Activated naive CD4-positive, alpha-beta T cell treated with anti-CD3 and anti-CD28 coated beads, Interleukin-2, amount 10 ng/mL, durations not matched to agents 7 days and 5 days (primary cell): ENCODE measurements at places on chromosomes 7 and 10.
A peak's percentile ranks its signal among the peaks of the same experiment; 100 is the strongest.

DNA sequence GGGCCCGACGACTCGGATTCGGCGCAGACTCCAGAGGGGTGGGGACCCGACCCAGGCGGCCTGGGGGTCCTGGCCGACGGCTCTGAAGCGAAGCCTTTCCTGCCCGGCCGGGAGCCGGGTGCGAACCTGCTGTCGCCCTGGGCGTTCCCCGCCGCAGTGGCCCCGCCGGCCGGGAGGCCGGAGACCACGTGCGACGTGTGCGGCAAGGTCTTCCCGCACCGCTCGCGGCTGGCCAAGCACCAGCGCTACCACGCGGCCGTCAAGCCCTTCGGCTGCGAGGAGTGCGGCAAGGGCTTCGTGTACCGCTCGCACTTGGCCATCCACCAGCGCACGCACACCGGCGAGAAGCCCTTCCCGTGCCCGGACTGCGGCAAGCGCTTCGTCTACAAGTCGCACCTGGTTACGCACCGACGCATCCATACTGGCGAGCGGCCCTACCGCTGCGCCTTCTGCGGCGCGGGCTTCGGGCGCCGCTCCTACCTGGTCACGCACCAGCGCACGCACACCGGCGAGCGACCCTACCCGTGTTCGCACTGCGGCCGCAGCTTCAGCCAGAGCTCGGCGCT lies 15.4 kb downstream of the ZNF316 start:
- no peak for DNase-seq

- DNase-seq, result peak; percentile 42
These were observed 825 bp downstream of the RAB11FIP2 start for GRCh38 chr10:118045837-118046394.

DNA sequence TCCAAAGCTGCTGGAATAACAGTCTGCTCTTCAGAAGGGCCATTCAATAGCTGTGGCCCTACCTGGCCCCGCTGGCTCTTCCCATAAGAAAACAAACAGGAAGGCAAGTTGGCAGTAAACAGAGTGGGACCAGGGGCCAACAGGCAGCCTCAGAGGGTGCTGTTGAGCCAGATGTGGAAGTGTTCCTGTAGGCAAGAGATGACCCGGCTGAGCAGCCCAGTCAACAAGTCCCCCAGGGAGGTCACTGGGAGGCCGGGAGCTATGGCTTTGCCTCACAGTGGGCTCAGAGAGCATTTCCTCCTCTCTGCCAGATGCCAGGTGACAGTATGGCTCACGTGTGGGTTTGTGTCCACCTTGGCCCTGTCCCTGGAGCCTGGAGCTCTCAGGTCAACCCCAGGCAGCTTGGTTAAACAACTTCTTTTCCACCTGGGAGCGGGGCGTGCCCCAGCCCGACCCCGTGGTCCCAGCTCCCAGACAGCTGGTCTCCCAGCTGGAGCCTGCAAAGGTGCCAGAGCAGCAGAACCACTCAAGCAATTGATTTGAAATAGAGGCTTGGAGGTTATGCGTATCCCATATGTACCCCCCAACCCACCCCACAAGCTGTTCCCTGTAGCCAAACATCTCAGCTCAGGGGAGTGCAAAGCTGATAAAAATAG lies 33.8 kb upstream of the LOXL4 start:
- no peak for DNase-seq

GRCh38 chr7:91064938-91065337 lies 199.3 kb upstream of the FZD1 start:
- no peak for DNase-seq

- no peak for DNase-seq
These were observed 14.1 kb upstream of the SUN1 start for GRCh38 chr7:818031-818699.

- no peak for DNase-seq
These were observed 130.0 kb downstream of the PLXNA4 start for GRCh38 chr7:132446260-132446659.

DNA sequence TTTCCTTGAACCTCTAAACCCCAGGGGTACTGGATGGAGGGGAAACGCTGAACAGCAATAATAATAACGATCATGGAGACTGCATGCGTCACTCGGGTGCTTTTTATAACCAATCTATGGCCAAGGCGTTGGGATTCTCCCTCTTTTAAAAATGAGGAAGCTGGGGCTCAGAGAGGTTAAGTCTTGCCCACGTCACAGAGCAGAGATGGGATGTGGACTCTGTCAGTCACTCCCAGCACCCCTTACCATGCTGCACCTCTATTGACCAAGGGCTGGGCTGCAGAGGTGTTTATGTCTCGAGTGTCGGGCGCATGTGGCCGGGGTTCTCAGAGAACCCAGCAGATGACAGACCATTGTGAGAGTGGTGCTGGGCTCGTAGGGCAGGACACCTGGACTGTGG lies 129.9 kb downstream of the CDH23 start:
- DNase-seq, result no peak

DNA sequence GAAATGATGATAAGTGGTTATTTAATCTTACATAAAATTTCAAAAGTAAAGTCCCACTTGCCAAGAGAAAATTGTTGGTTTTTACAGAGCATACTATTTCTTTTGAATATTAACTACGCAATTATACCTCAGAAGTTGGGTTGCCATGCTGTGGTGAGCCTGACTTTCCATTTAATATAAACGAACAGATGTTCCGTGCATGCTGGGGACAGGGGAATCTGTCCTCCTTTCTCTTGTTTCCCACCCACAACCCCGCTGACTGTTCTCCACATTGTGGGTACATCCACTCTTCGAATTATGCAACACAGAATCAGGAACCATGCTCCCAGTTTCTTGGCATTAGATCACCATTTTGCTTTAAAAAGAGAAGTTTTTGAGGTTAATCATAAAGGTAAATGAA lies 29.2 kb upstream of the RTKN2 start:
- no peak for DNase-seq

GRCh38 chr7:139664434-139664833 lies 113.4 kb downstream of the HIPK2 start:
- no peak for DNase-seq

- DNase-seq, result peak; percentile 66
These were observed 172.3 kb upstream of the ADO start for GRCh38 chr10:62632071-62632809.

- DNase-seq, result no peak
These were observed 74.7 kb upstream of the ITGB1 start for GRCh38 chr10:33032654-33033151.

DNA sequence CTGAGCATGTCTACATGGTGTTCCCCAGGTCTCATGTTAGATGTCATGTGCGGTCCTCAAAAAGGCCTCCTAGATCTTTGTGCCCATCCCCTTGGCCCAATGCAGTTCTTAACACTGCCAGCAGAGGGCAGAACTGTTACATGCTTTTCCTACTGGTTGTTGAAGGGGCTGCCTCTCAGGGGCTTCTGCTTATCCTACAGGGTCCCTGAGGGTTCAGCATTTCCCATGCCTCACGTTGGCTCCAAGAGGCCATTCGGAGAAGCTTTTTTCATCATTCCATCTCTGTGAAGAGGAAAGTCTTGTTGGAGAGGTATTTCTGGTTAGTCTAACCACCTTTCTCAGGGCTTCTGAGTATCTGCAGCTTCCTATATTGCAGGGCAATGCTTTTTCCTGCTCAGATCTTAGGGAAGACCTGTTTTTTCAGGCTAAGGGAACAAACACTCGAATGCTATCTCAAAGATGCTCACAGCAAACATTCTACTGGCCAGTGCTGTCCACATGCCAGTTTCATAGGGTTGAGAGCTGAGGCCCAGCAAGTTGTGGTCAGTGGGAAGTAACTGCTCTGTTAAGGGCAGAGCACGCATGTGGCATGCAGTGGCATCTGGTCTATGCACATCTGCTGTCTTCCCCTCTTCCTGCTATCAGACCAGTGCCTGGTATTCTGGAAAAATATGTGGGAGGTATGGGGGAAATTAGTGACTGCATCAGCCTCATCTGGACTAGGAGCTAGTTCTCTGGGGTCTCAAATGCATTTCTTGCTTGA lies 31.5 kb downstream of the MBL2 start:
- DNase-seq, result peak; percentile 36

- no peak for DNase-seq
These were observed 143.4 kb downstream of the C10orf105 start for GRCh38 chr10:71575934-71576801.

DNA sequence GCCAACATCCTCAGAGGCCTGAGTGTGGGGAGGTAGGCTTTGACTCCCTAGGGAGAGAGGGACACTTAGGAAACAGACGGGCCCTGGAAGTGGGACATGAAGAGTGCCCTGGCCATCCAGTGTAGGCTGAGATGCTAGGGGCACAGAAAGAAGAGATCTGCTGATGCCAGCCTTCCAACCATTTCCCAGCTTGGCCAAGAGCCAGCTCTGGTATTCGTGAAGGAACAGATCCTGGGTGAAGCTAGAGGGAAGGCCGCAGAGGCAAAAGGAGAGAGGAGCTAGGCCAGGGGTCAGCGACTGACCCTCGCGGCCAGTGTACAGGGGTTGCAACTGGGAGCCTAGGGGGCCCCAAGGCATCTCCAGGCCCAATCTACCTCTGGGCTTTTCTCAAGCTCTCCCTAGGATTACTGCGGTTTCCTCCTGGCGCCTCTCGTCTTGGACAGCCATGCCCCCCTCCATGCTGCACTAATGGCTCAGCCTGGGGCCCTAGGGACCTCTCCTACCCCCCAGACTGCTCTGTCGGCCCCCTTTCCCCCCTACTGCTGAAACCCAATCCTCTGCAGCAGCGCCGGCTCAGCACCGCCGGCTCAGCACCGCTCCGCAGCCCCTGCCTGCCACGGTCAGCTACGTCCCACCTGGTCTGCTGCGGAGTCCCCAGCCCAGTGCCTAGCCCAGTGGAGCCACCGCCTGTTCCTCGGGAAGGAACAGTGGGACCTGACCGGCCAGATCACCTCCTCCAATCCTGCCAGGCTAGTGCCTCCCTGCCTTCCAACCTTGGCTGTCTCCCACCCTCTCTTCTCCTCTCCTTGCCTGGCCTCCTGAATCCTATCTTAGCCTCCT lies at the start of gene ASIC3:
Gene ASIC3 (plus strand): TSS at position 556 of the 840 bp plus-strand sequence. CDS start 355 bp downstream, outside the sequence.
- DNase-seq, result no peak

GRCh38 chr10:132264306-132264950 lies 43.3 kb downstream of the STK32C start:
- DNase-seq, result no peak

DNA sequence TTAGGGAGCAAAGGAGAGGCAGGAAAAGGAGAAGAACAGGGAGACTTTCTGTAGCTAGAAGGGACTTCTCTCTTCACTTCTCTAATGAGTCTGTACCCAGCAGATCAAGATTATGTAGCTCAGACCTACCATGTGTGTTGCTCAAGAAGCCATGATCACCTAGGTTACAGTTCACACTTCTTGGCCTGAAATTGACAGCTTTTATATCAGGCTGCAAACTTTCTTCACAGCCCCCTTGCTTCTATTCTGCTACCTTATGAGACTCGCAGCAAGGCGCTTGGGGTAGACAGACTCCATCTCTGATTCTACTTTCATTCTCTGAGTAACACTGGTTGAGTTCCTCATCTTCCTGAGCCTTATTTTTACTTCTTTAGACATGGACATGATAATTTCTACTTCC lies 19.6 kb upstream of the GIMAP2 start:
- DNase-seq, result no peak

GRCh38 chr10:3976718-3977117 lies 191.7 kb upstream of the KLF6 start:
- DNase-seq, result no peak

DNA sequence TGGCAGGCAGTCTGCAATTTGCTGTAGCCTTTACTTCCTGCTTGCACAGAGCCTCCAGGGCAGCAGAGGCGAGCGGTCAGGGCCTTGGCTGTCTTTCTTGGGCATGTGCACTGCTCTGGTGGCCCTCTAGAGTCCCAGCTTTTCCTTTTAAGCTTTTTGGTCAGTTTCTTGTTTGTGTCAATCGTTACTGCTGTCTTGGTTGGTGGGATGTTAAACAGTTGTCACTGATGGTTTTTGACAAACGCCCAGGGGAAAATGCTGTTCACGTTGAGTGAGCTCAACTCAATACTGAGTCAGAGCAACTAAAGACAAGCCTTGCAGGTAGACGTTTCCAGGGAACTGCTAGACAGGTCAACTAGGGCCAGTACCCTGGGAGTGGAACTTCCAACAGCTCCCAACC lies 14.0 kb downstream of the PRKRIP1 start:
- DNase-seq, result no peak

DNA sequence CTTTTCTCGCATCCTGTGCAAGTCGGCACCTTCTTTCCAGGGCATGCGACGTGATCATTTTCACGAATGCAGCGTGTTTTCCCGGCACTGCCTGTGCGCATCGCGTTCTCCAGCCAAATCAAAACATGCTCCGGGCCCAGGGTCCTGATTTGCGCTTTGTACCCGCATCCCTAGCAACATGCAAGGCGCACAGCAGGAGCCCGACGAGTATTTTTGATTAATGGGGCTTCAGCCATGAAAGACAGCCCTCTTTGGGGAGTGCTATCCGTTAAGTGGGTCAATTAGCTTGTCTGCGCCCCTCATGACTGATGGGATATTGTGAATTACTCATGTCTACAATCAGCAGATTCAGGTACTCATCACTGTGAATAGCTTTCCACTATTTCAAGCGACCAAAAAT lies 243.3 kb upstream of the RNF32 start:
- no peak for DNase-seq

DNA sequence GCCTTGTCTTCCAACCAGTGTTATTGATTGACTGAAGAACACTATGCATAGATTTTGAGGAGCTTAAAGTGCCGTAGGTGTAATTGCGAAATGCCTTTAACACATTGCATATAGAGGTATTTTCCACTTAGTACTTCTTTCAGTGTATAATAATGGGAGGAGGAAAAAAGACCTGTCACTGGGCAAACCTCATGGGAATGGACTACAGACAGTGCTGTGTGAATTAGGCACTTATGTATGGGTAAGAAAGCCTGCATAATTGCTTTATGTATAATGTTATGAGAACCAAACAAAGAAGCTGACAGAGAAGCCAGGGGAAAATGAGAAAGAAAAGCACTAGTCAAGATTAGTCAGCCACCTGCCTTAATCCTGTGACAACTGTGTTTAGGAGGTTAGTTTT lies 12.4 kb upstream of the SCRN1 start:
- no peak for DNase-seq

DNA sequence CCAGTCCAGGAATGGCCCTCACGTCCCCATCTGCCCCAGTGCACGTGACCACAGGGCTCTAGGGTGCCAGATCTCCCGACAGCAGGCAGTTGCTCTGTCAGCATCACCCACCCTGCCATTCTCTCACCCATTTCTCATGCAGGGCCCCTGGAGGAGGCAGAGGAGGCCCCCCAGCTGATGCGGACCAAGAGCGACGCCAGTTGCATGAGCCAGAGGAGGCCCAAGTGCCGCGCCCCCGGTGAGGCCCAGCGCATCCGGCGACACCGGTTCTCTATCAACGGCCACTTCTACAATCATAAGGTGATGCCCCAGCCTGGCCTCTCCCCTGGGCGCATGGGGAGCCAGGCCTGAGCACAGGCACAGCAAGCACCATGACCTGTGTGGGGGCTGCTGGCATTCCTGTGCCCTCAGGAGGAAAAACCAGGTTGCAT lies 6.1 kb upstream of the DEPP1 start:
- no peak for DNase-seq
